ENCODE measurements at places on chromosomes 1 and 21.

DNA sequence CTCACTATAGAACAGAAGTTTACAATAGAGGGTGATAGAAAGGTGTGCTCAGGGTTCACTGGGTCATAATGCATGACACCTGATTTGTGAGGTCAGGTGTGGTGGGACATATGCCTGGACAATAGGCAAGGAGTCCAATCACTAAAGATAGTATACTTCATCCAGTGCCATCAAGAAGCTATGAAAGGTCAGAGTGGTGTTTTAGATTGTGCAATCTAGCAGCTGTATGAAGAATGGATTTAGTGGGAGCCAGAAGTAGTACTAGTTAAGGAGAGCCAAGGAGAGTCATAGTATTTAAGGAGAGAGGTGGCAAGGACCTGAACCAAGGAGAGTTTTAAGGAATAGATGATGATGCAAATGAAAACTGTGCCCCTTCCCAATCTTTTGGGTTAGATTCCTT lies 80.6 kb upstream of the C1orf105 start:
- no peak for DNase-seq

- DNase-seq = no peak
Observed at GRCh38 chr1:226001963-226002666, 3.0 kb upstream of the SDE2 start.

GRCh38 chr1:113140176-113140575 lies 67.2 kb downstream of the LRIG2 start:
- DNase-seq = no peak

DNA sequence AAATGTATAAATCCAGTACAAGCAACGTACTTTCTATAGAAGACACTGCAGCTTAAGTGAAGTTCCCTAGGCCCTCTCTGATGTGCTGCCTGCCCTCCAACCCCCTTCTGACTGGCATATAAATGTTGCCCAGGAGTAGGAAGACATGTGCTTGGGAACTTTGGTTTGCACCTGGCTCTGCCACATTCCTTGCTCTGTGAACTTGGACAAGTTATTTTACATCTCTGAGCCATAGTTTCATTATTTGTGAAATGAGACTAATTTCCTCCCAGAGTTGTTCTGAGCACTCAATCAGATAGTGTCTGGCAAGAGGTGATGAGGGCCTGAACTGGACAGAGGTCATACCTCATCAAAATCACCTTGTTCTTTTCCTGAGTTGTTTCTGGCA lies 3.5 kb upstream of the PHC2 start:
- DNase-seq = no peak

GRCh38 chr1:241598249-241598648 lies 41.9 kb downstream of the CHML start:
- DNase-seq = no peak

DNA sequence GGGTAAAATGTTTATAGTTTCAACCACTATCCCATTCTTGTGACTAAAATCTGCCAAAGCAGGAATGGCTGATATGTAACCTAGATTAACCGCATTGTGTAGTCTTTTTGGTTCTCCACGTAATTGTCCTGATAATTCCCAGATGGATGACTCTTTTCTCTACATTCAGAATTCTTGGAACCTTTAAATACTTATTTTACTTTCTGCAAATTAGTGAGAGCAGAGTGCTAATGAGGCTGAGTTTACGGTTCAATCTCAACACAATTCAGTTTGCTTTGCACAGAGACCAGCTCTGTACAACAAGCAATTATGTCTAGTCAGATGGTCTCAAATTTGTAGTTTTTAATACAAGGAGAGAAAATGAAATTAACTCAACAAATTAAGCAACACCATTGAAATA lies 9.1 kb downstream of the CRB1 start:
- no peak for DNase-seq

DNA sequence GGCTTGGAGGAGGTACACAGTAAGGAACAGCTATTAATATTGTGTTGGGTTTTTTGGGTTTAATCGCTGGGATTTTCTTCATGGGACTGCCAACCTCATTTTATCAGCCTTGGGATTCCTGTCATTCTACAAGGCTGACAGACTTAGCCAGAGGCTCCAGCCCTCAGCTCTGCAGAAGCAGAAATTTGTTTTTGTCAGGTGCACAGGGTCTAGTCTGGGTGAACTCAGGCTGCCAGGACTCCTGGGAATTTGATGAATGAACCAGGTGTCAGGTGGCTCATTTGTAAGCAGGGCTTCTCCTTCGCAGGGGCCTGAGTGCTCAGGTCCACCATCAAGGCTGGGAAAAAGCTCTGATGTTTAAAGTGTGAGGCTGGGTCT lies 11.5 kb upstream of the ZNF362 start:
- DNase-seq = no peak

- no peak for DNase-seq
Observed at GRCh38 chr1:232793944-232794343, 11.3 kb upstream of the MAP10 start.

DNA sequence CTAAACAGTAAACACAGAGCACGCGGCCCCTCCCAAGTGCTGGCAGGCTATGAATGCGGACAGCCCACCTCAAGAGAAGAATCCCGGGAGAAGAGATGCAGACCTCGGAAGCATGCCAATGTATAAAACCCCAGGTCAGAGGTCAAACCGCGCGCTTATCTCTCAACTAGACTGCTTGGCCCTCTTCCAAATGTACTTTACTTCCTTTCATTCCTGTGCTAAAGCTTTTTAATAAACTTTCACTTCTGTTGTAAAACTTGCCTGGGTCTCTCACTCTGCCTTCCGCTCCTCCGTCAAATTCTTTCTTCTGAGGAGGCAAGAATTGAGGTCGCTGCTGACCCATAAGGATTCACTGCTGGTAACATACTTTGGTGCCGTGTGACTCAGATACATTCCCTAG lies 216.0 kb downstream of the S1PR1 start:
- DNase-seq = no peak

DNA sequence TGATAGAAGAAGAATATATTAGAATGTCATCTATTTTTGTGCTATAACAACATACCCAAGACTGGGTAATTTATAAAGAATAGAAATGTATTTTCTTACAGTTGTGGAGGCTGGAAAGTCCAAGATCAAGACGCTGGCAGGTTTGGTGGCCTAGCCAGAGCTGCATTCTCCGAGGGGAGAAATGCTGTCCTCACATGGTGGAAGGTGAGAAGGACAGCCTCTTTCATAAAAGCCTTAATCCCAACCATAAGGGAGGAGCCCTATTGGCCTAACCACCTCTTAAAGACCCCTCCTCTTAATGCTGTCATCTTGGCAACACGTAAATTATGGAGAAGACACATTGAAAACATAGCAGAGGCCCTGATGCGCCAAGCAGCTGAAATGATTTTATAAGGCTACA lies 60.1 kb upstream of the KAZN start:
- no peak for DNase-seq

GRCh38 chr1:156467385-156467784 lies 33.2 kb downstream of the MEF2D start:
- DNase-seq = no peak

DNA sequence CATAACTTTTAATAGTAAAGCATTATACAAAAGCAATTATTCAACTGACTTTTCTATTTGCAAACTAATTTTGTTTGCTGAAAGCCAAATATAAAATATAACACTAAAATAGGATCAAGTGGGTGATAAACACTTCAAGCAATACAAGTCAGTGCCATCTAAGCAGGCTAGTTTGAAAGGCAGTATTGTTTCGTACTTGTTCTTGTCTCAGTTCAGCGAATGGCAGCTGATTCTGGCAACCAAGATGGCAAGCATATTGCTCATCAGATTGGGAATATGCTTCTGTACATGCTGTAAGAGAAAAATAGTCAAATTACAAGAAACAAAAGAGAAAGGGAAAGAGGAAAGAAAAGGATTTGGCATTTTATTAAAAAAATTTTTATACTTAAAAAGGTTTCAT lies 7.5 kb downstream of the TMEM59 start:
- no peak for DNase-seq

DNA sequence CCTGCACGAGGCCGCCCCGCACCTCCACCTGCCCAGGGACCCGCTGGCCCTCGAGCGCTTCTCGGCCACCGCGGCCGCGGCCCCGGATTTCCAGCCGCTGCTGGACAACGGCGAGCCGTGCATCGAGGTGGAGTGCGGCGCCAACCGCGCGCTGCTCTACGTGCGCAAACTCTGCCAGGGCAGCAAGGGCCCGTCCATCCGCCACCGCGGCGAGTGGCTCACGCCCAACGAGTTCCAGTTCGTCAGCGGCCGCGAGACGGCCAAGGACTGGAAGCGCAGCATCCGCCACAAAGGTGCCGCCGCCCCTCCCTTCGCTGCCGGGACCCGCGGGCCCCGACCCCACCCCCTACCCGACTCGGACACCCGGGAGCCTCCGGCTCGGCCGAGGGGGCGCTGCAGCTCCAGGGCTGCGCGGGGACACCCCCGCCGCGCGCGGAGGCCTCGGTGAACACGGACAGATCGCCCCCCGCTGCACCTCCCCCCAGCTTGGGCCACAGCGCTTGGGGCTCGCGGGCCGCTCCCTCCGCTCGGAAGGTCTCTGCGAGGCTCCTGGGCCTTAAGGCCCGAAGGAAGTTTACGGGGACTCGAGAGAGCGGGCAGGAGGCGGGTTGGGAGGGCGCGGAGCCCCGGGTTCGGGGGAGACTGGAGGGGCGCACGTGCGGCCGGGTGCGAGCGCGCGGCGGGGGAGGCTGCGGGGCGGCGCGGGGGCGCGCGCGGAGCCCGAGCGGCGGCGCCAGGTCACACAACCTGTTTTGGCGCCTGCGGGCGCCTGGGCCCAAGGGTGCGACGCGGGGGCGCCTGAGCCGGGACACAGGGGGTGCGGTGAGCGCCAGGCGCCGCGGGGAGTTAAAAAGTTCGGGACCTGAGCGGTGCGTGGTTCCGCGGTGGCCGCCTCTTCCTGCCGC lies 1.2 kb downstream of the SAMD11 start:
- DNase-seq = no peak

DNA sequence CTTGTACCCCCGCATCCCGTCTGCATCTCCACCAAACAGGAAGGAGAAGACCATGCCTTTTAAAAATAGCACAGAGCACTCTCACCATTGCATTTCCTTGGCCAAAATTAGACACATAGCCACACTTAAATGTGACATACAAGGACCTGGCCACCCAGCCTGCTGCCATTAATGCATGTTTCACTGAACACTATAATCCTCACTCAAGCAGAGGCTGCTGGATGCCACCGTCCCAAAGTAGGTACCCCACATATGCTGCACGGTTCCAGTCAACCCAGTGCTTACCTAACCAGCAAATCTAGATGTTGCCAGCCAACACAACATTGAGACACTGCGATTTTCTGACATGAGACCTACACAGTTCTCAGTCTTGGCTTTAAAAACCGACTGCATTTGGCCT lies 107.7 kb downstream of the ADSS2 start:
- no peak for DNase-seq

DNA sequence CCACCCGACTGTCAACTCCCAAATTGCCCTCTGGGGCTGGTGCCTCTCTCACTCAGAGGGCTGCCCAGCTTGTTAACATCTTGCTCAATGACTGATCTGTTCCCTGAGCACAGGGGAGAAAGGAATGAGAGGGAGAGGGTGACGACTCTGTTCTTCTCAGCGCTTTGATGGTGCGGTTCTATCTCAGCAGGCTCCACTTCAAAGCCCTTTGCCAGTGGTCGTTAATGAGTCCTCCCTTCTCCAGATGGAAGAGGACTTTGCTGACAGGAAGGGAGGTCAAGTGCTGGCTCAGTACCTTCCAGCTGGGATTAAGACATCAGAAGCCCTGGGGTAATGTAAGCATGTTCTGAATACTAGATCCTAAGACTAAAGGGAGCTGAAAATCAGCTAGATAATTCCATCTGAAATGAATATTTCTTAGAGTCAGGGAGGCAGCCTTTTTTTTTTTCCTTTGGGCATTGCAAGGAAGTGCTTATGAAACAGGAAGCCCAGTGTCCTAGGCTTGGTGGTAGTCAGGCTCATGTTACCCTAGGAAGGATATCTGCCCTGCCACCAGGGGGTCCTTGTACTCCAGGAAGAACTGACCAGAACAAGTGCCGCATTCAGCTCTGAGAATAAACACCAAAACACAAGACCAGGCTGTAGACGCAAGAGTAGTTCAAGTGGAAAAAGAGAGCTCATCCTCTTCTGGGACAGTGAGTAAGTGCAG lies 4.7 kb downstream of the FMOD start:
- DNase-seq = no peak

DNA sequence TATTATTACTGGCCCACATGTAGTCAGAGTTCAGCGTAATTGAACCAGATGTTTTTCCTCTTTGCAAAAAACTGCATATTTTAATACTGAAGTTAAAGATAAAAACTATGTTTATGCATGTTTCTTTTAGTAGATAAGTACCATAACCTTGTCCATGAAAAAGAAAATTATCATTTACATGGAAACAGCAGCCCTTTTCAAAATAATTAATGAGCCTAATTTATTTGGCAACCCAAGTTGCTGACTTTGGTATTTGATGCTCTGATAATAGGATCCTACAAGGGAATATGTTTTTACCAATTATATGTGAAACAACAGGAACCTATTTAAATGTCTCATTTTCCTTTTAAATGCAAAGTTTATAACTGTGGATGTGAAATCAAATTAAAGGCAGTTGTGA lies 281.3 kb upstream of the C1orf105 start:
- no peak for DNase-seq

- DNase-seq = no peak
Observed at GRCh38 chr1:204361781-204362180, 2.1 kb upstream of the PLEKHA6 start.

DNA sequence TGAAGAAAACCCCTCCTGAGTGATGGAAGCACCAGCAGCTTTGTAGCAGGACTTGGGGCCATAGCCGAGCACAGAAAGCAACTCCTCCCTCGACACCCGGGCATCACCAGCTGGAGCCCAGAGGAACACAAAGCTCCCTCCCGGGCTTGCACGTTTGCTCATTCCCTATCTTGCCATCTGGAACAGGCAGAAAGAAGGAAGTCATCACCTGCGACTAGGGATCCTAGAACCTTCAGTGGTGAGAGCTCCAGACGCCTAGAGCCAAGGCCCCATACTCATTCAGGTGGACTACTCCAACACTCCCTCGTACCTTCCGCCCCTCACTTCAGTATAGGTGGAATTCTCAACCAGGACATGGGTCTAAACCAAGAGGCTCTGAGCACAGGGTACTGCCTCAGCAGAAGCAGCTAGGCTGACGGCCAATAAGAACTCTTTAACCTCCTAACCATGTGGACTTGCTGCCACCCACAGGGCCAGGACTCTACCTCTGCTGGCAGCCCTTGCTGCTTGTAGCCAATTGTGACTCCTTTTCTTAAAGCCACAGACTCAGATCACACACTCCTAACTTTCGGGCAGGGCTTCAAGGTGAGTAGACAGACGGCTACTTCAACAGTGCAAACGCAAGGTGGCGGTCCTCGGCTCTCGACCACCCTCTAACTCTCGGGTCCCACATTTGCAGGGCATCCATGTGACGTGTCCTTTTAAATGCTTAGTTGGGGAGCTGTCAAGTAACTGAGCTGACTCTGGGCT lies 65.4 kb downstream of the NPHP4 start:
- no peak for DNase-seq

- no peak for DNase-seq
Observed at GRCh38 chr1:51535006-51535592, 16.0 kb upstream of the EPS15 start.

DNA sequence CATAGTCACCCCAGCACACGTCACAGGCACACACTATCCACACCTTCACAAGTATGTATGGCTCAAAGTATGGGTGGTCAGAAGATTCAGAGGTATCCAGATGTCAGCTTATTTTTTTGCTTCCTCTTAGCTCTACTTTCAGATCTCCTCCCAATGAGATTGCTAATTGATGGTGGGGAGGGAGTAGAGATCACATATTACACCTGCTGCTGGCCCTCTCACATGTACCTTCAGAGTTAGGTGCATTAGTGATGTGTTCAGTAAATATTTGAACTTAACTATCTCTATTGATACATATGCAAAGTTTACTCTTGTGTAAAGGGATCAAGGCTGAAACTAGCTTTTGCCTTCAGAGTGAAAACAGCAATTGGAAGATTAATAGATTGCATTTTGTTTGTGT lies 262.6 kb downstream of the PCP4 start:
- no peak for DNase-seq

Measured in GM18507 (cell line).